Small intestine (tissue), 16 donors: ENCODE measurements at places on chromosomes 2 and 18.

DNA sequence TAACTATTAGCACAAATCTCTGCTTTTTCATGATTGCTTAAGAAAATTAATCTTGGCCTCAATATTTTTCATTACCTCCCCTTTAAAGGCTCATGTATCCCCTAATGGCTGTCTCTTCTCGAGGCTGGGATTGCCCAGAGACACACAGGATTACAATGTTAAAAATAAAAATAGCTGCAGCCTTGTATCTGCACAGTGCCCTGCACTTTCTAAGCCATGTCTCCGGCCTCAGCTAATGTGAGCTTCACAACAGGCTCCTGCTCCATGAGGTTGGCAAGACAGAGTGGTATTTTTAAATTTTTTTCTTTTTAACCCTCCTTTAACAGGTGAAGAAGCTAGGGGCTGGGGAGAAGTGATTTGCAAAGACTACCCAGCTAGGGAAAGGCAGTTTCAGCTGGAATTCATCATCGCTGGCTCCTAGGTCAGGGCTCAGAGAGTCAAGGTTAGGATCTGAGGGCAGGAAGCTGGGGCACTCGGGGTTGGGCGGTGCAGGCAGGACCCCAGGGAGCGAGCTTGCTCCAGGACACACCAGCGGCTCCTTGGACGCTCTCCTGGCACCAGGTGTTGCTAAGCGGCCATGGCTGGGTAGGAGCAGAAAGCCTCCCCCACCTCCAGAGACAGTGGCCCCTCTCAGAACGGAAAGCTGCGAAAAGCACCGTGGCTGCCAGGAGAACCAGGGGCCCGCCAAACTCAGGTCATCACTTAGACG lies 135.6 kb downstream of the SMAD2 start:
- no peak for DNase-seq

GRCh38 chr2:136298631-136299030 lies 180.7 kb upstream of the CXCR4 start:
- no peak for DNase-seq

GRCh38 chr2:196851088-196851487 lies 41.9 kb upstream of the C2orf66 start:
- DNase-seq, result no peak

DNA sequence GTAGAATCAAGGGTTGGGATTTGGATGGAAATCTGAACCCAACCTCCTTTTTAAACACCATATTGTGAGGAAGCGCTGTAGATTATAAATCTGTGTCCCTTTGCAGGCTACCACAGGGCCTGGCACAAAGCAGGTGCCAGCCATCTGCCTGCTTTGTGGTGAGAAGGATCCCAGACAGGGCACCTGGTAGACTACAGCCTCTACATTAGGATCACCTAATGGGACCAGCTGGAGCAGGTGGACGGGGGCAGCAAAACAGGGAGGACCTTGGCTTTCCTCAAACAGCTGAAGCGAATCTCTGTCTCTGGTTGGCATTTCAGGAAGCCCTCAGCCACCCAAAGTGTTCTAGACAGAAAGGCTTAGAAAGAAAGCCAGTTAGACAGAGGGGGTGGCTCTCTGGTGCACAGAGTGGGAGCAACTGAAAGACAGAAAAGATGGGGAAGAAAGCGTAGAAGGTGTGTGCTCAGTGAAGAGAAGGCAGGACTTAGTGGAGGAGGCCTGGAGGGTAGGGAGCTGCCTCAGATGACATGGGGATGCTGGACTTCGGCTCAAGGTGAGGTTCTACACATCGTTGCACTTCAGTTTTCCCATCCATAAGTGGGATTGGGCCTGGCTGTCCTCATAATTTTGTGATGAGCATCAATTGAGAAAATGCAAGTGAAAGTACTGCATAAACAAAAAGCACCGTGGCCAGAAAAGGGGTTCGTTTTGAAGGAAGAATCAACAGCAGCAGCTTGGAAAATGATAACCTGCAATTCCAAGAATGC lies 350.8 kb downstream of the CYRIA start:
- no peak for DNase-seq

- no peak for DNase-seq
Observed at GRCh38 chr2:215364157-215365155, 52.6 kb downstream of the ATIC start.

GRCh38 chr2:7083580-7084509 lies 166.6 kb downstream of the RNF144A start:
- DNase-seq, result peak; percentile 29

DNA sequence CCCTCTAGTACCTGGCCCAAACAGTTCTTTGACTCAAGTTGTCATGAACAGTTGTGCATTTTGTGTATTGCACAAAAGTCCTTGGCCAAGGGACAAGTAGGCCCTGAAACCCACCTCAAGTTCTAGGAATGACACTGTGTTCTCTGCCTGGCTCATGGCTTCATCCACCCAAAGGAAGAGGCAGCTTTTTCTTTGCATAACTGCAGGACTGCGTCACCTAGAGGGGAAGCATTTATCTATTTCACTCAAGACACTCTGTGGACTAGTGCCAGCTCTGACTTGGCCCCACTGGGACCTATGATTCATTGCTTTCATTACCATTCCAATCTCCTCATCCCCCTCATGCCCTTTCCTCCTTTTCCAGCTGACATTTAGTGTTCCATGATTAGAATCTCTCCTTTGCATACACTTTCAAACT lies 119.3 kb upstream of the SIX2 start:
- no peak for DNase-seq
